Glutamatergic neuron (in vitro differentiated cells): ENCODE measurements at places on chromosomes 3 and 15.

DNA sequence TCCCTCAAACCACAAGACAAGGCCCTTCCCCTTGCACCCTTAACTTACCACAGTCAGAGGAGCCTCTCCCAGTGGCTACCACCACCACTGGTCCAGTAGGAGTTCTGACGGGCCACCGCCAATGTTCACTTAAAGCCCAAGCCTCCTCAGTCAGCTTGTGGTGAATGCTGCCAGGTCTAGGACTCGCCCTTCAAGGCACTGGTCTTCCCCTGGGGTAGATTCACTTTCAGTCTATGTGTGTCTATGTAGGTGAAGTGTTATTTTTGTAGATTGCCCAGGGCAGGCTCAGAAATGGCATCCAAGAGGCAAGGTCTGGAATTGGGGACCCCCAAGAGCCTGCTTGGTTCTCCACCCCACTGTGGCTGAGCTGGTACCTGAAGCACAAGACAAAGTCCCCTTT is 15.4 kb upstream of the CASR start:
- DNase-seq = no peak
- no peak overlapping the region for H3K27ac ChIP-seq
- H3K4me1 ChIP-seq = no peaks in the 10 kb centered on the region
- peaks cover 1% of the 10 kb centered on the region for H3K27me3 ChIP-seq
- no peak overlapping the region for H3K4me3 ChIP-seq

DNA sequence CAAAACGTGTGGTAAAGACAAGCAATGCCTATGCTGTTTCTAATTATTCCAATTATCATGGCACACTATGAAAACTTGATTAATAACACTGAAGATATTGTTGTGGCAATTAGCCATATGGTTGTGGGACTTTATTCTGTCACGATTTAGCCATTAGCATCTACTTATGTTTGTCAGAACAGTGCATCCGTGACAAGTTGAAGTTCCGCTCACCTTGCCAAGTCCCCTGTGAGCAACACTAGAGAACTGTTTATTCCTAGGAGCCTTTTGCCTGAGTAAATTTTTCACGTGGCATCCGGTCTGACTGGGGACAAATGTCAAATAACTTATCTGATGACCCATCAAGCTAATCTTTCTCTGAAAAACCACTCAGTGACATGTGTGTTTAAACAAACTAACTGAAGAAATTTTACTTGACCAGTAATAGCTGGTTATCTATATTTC is 403.3 kb downstream of the TBC1D5 start:
- H3K27ac ChIP-seq = no peak overlapping the region
- no peaks in the 10 kb centered on the region for H3K36me3 ChIP-seq
- no peaks in the 10 kb centered on the region for H3K27me3 ChIP-seq
- no peak overlapping the region for H3K4me3 ChIP-seq
- H3K4me1 ChIP-seq = no peaks in the 10 kb centered on the region
- no peak for DNase-seq

DNA sequence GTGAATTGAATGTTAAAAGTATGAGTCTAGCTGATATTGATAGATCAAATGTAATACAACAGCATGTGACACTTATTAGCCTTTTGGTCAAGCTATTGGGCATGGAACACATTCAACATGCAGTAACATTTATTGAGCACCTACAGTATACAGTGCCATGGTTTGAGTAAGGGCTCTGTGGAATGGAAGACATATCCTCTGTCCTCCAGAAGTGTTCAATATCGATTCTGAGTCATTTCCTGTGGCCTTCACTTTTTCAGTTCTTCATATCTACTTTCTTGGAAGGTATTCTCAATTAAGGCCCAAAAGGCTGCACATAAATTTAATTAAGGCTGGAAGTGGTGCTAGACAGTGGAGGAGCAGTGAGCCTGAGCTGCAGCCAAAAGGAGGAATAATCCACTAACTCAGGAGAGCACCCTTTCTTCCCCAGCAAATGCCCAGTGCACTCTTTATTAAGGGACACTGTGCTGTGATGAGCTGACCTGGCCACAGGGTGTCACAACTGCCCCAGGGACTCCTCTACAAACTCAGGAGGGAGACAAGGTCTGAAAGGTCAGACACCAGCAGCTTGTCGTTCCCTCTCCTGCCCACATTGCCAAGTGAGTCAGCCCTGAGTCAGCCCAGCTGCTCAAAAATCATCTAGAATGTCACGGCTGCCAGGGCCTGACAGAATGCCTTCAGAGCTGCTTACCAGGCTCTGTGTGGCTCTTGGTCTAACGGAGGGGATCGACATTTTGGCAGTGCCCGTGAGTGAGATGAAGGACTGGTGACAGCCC is 544.8 kb downstream of the AGBL1 start:
- no peak overlapping the region for H3K27ac ChIP-seq
- H3K27me3 ChIP-seq = no peaks in the 10 kb centered on the region
- DNase-seq = peak; percentile 26

- no peak overlapping the region for H3K27ac ChIP-seq
- no peak for DNase-seq
- no peak overlapping the region for H3K4me3 ChIP-seq
Measured at GRCh38 chr15:84606653-84607120, 5.9 kb downstream of the ZSCAN2 start.

GRCh38 chr3:123387532-123387931 is 61.4 kb downstream of the ADCY5 start:
- H3K4me3 ChIP-seq = no peak overlapping the region
- H3K27ac ChIP-seq = no peak overlapping the region
- H3K4me1 ChIP-seq = peaks cover 32% of the 10 kb centered on the region
- DNase-seq = no peak
- H3K36me3 ChIP-seq = peaks cover 5% of the 10 kb centered on the region

DNA sequence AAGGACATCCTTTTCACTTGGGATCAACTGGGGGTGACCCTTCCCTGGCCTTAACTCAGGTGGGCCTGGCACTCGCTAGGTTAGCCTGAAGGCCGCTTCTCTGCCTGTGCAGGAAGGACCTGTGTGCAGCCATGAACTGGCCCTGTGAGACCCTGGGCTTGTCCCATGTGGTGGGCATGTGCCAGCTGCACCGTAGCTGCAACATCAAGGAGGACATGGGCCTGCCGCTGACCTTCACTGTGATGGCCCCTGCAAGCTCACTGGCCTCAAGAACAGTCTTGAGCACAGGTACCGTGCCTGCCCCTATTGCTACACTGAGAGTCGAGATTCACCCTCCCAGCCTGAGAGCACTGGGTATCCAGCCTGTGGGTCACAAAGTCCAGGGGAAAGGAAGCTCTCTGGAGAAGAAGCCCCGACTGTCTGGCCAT is 43.0 kb downstream of the SAXO2 start:
- no peaks in the 10 kb centered on the region for H3K36me3 ChIP-seq
- no peak overlapping the region for H3K27ac ChIP-seq
- H3K4me1 ChIP-seq = peaks cover 17% of the 10 kb centered on the region
- peaks cover 6% of the 10 kb centered on the region for H3K27me3 ChIP-seq

DNA sequence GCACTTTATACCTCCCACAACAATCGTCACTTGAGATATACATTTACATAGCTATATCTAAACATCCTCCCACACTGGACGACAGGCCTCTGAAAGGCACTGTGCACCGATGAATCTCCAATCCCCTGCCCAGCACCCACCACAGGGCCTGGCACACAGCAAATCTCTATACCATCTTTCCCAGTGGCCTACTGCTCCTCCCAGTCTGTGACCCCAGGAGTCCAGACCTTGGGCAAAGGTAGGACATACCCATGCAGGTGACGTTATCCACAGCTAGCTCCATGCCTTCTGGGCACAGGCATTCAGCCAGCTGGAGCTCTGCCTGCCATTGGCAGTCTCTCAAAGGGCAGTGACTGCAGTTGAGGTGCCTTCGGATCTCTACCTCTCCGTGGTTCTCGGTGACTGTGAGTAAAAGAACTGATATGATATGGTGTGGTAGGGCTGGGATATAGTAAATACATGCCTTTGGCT is 5.8 kb downstream of the LTK start:
- no peak for DNase-seq
- no peak overlapping the region for H3K27ac ChIP-seq
- peaks cover 33% of the 10 kb centered on the region for H3K27me3 ChIP-seq
- no peak overlapping the region for H3K4me3 ChIP-seq

- no peaks in the 10 kb centered on the region for H3K4me1 ChIP-seq
- H3K4me3 ChIP-seq = peak overlapping the region; percentile 84
- peak; percentile 93 for DNase-seq
- H3K27me3 ChIP-seq = peaks cover 16% of the 10 kb centered on the region
Measured at GRCh38 chr3:138935863-138936740, 10.8 kb downstream of the FOXL2 start.

DNA sequence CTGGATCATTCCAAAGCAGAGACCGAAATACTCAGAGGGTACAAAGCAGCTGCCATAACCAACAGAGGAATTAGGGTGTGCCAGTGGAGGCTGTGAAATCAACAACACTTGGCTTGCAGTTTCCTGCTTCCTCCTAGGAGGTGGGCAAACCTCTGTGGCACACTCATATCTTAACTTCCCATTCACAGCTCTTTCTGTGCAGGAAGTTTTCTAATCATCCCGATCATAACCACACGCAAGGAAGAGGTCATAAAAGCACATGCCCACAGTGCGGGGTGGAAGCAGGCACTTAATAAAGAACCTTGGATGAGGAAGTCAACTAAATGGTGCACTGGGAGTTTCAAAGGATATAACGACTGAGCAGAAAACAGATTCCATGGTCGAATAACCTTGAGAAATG is 5.1 kb downstream of the SCAMP2 start:
- H3K4me1 ChIP-seq = peaks cover 9% of the 10 kb centered on the region
- no peak overlapping the region for H3K27ac ChIP-seq
- peaks cover 8% of the 10 kb centered on the region for H3K36me3 ChIP-seq
- DNase-seq = no peak
- peaks cover 6% of the 10 kb centered on the region for H3K27me3 ChIP-seq

- H3K27ac ChIP-seq = no peak overlapping the region
- no peaks in the 10 kb centered on the region for H3K27me3 ChIP-seq
- no peak overlapping the region for H3K4me3 ChIP-seq
- H3K4me1 ChIP-seq = no peaks in the 10 kb centered on the region
Measured at GRCh38 chr3:8579096-8579495, 65.5 kb downstream of the SSUH2 start.

- no peak for DNase-seq
- no peaks in the 10 kb centered on the region for H3K4me1 ChIP-seq
- H3K27ac ChIP-seq = no peak overlapping the region
Measured at GRCh38 chr15:92244703-92245102, 149.0 kb upstream of the ST8SIA2 start.

- no peaks in the 10 kb centered on the region for H3K27me3 ChIP-seq
- no peak overlapping the region for H3K4me3 ChIP-seq
- H3K4me1 ChIP-seq = no peaks in the 10 kb centered on the region
- no peaks in the 10 kb centered on the region for H3K36me3 ChIP-seq
- H3K27ac ChIP-seq = no peak overlapping the region
- DNase-seq = no peak
Measured at GRCh38 chr3:40597441-40597840, 72.7 kb downstream of the ZNF621 start.

DNA sequence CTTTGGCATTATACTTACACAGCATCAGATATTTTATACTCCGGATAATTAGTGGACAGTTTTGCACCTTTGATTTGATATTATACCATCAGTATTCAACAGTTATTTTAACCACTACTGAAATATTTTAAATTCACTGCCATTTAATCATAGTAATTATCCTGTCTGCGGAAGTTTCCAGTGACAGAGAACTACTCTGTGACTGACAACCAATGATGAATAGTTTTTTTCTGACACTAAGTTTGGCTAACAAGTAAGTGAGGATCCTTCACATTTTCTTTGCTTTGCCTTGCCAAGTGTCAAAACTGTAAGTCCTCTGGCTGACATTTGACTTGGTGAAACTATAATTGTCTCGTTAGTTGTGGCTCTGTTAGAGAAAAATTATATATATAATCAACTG is 30.5 kb upstream of the GOLGA8B start:
- no peaks in the 10 kb centered on the region for H3K36me3 ChIP-seq
- H3K27me3 ChIP-seq = no peaks in the 10 kb centered on the region
- no peak for DNase-seq
- H3K4me3 ChIP-seq = no peak overlapping the region
- H3K27ac ChIP-seq = no peak overlapping the region
- peaks cover 22% of the 10 kb centered on the region for H3K4me1 ChIP-seq

DNA sequence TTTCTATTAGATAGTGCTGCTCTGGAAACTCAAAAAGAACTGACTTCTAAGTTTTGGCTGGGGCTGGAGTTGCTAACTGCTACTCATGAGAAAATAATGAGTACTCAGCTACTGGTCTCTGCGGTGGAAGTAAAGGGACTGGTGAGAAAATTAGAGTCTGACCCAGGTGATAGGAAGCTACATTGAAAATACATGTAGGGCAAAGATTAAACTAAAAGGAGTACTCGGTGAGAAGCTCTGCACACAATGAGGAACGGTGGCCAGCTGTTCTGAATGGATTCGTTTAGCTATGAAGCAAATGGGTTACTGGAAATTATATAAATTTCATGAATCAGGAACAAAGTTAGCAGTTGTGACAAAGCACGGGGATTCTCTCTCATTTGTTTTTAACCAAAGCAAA is 512.9 kb upstream of the SGO1 start:
- no peaks in the 10 kb centered on the region for H3K36me3 ChIP-seq
- no peak overlapping the region for H3K4me3 ChIP-seq
- DNase-seq = no peak
- H3K4me1 ChIP-seq = peaks cover 3% of the 10 kb centered on the region
- H3K27me3 ChIP-seq = no peaks in the 10 kb centered on the region
- no peak overlapping the region for H3K27ac ChIP-seq

DNA sequence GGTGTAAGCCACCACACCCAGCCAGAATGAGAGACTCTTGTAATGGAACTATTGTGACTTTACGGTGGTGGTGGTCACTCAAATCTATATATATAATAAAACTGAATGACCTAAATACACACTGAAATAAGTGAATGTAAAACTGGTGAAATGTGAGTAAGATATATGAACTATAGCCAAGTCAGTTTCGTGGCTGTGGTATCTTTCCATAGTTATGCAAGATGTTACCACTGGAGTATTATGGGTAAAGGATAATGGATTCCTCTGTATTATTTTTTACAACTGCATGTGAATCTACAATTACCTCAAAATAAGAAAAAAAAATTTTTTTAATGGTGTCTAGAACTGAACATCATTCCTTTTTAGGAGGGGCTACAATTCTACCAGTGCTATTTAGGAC is 21.9 kb downstream of the PIK3CB start:
- H3K36me3 ChIP-seq = no peaks in the 10 kb centered on the region
- no peak for DNase-seq
- no peak overlapping the region for H3K4me3 ChIP-seq
- H3K27me3 ChIP-seq = peaks cover 2% of the 10 kb centered on the region

GRCh38 chr3:177300842-177301241 is 103.6 kb upstream of the TBL1XR1 start:
- no peaks in the 10 kb centered on the region for H3K36me3 ChIP-seq
- no peaks in the 10 kb centered on the region for H3K27me3 ChIP-seq
- no peak overlapping the region for H3K27ac ChIP-seq
- no peaks in the 10 kb centered on the region for H3K4me1 ChIP-seq
- no peak overlapping the region for H3K4me3 ChIP-seq
- DNase-seq = no peak

DNA sequence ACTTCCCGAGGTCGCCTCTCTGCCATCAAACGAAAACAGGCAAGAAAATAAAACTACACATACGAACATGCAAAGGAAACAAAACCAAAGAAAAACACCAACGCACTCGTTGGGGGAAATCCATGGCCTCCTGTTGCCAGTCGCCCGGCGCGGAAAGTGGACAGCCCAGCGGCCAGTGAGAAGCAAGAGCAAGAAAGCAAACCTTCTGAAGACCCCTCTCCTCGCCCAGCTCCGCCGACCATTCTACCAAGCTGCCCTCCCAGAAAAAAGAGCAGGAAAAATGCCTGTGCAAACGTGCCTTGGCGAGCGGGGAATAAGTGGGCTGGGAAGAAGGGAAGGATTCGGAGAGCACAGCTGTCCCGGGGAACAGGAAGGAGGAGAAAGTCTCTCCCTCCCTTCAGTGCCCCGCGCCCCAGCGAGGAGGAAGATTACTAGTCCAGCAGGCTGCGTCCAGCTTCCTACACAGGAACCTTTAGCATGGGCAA is 802 bp upstream of the NECTIN3 start:
- peaks cover 11% of the 10 kb centered on the region for H3K27me3 ChIP-seq
- H3K36me3 ChIP-seq = no peaks in the 10 kb centered on the region
- H3K4me1 ChIP-seq = peaks cover 18% of the 10 kb centered on the region
